ENCODE measurements at places on chromosomes 1 and 21. TPM values are rescaled to one million over a fixed set of nuclear protein-coding genes. Genes with fewer than 3 reads are reported as not detected.

Gene ADAM30
- total RNA-seq, result not detected

Gene TSPEAR
- total RNA-seq, result not detected

Gene TNFRSF18
- 3.0 TPM for total RNA-seq

DNA sequence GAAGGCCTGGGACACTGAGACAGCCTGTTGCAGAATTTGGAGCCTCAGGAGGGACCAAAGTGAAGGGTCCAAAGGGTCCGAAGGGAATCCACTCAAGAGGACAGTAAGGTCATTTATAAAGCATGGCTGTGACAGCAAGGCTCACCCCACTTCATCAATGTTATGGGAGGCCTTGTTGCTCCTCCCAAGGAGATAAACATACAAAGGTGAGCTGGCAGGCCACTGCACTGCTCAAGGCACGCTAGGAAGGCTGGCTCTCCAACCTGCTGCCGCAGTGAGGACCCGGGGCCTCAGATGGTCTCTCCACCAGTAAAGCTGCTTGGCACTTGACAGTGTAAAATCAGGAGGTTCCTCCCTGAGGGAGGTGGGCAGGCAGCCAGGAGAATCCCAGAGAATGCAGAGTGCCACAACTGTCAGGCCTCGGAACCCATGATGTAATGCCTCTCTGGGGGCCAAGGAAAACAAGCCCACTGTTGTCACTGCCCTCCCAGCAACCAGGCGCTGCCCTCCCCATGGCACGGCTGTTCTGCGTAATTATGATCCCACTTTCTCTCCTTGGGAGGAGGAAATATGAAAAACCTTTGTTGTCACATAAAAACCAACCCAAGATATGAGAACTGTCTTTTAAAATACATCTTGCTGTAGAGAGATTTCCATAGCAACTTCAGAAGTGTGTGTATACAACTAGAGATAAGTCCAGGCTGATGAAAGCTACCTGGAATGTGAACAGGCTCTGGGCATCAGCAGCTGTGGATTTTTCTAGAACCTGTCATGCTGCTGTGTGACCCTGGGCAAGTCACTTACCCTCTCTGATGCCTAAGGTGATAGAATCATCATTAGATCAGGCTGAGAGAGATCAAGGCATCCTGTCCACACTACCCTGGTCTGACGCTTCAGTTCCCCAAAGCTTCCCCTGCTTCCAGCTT, 102.5 kb downstream of the KCNN3 start:
- H3K4me1 ChIP-seq, result peaks cover 14% of the 10 kb centered on the region
- DNase-seq, result no peak
- no peaks in the 10 kb centered on the region for H3K36me3 ChIP-seq
- no peaks in the 10 kb centered on the region for H3K27me3 ChIP-seq
- H3K27ac ChIP-seq, result no peak overlapping the region

DNA sequence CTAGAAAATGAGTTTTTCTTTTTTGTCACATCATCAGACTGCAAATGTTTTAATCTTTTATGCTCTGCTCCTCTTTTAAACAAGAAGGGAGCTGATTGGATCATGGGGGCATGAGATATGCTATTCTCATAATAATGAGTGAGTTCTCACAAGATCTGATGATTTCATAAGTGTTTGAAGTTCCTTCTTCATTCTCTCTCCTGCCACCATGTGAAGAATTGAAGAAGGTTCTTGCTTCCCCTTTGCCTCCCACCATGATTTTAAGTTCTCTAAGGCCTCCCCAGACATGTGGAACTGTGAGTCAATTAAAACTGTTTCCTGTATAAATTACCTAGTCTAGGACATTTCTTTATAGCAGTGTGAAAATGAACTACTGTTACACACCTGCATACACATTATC, 218.2 kb downstream of the NRIP1 start:
- no peak overlapping the region for H3K4me3 ChIP-seq
- no peak overlapping the region for H3K27ac ChIP-seq
- H3K4me1 ChIP-seq, result no peaks in the 10 kb centered on the region
- DNase-seq, result no peak

DNA sequence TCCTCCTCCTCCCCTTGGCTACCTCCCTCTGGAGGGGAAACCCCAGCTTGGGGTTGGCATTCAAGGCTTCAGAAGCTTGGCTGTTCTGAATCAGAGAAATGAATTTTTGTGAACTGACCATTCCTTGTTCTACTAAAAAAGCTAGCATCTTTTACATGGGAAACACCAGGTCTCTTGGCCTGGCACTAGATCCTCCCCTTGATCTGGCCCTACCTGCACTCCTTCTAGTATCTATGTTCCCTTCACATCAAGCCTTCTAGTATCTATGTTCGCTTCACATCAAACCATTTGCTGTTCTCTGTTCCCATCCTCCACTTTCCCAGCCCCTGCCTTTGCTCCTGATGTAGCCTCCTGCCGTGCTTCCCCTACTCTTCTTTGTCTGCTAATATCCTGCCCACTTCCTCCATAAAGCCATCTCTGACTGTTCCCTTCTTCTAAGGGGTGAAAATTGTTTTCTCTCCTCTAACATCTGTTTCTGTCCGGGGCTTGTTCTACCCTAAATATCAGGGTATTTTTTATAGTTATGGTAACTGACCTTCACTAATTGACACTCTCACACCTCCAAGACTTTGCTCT, 25.8 kb downstream of the FAM151A start:
- H3K27me3 ChIP-seq, result peaks cover 3% of the 10 kb centered on the region
- no peaks in the 10 kb centered on the region for H3K36me3 ChIP-seq
- H3K4me1 ChIP-seq, result peaks cover 3% of the 10 kb centered on the region
- no peak overlapping the region for H3K4me3 ChIP-seq
- no peak overlapping the region for H3K27ac ChIP-seq

Measured in glutamatergic neuron (in vitro differentiated cells).